ENCODE measurements at places on chromosomes 12 and 14.

DNA sequence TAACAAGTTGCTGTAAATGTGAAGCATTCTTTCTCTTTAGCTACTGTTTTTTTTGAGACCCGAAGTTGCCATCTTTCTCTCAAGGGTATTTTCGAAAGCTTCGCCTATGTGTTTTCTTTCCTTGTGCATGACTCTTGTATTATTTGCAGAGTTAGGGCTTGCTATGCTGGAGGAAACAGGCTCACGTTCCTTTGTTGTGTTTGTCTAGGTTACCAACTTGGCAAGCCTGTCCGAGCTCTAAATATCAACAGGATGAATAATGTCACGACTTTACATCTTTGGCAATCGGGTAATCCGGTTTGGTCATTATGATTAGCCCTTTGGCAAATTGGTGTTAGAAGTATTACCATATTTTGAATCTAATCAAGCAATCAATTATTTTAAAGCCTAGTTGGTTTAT is 15.9 kb upstream of the ATP6V0A2 start:
- no peak overlapping the region for H3K27ac ChIP-seq
- no peak overlapping the region for H3K4me3 ChIP-seq
- no peaks in the 10 kb centered on the region for H3K4me1 ChIP-seq
- H3K36me3 ChIP-seq = no peaks in the 10 kb centered on the region

DNA sequence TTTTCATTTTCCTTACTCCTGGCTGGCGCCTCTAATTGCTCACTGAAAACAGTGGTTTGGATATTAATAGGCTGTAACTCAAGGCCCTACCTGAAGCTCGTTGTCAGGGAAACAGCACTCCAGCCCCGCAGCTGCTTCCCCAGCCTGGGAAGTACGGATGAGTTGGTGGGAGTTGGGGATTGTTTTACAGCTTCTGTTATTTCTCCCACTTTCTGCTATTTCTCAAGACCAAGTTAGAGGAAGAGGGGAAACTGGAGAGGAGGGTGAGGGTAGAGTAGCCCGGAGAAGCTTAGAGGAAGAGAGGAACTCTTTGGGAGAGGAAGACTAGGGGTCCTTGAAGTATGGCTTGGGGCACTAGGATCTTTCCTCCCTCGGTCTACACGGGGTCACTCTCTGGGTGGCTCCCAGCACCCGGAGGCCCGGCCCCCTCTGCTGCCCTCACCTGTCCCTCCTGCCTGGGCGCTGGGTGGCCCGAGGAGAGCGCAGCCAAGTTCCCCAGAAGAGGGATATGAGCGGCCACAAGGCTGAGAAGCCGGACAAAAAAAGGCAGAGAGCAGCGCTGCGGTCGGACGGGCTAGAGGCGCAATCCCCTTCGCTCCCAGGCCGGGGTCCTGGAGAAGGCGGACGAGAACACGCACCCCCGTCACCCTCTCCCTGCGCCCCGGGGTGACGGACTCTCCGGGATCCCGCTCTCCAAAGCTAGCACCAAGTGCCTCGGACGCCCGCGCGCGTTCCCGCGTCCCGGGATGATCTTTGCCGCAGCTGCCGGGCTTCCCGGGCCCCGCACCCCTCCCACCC is 671 bp downstream of the SPTB start:
- H3K27ac ChIP-seq = no peak overlapping the region
- no peaks in the 10 kb centered on the region for H3K36me3 ChIP-seq
- H3K27me3 ChIP-seq = peaks cover 76% of the 10 kb centered on the region
- DNase-seq = no peak
- H3K4me1 ChIP-seq = peaks cover 7% of the 10 kb centered on the region
- peak overlapping the region; percentile 56 for H3K4me3 ChIP-seq

- H3K27me3 ChIP-seq = peaks cover 2% of the 10 kb centered on the region
- no peaks in the 10 kb centered on the region for H3K4me1 ChIP-seq
- H3K36me3 ChIP-seq = no peaks in the 10 kb centered on the region
- no peak for DNase-seq
- no peak overlapping the region for H3K4me3 ChIP-seq
Measured at GRCh38 chr14:104544362-104544961, 35.1 kb upstream of the C14orf180 start.

DNA sequence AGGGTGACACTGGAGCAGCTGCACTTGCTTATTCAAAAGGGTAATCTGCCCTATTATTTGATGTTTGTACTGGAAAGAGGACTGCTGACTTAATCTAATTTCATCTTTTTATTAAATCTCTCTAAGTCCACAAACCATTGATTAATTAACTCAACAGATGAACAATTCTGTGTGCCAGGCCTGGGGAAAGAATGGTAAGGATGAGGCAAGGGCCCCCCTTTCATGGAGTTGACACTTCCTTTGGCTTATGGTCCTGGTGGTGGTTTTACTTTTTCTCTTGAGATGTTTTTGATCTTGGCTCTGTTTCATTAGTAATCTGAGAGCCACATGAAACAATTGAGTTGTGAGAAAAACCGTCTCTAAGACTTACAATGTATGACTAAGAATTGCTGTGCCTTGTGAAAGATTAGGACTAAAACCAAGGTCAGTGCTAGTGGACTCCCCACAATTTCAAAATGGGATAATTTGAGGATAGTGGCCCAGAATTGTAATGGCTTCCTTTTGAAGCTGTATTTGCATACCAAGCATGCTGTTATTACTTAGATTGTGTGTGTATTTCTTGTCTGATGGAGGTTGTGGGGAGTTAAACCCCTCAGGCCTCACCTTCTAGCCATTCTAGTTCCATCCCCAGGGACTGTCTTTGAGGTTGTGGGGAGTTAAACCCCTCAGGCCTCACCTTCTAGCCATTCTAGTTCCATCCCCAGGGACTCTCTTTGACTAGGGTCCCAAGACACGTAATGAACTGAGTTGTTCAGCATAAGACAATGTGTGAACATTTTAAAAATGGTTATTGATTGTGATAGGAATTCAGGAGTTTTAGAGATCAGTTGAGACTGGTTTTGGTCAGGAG is 52.5 kb upstream of the EVL start:
- H3K27me3 ChIP-seq = peaks cover 15% of the 10 kb centered on the region
- no peak overlapping the region for H3K27ac ChIP-seq
- peaks cover 7% of the 10 kb centered on the region for H3K4me1 ChIP-seq
- no peak for DNase-seq

GRCh38 chr14:101705733-101706508 is 55.6 kb upstream of the PPP2R5C start:
- peaks cover 29% of the 10 kb centered on the region for H3K27me3 ChIP-seq
- peak; percentile 32 for DNase-seq
- peaks cover 3% of the 10 kb centered on the region for H3K36me3 ChIP-seq
- peak overlapping the region; percentile 31 for H3K27ac ChIP-seq
- H3K4me3 ChIP-seq = peak overlapping the region; percentile 29
- H3K4me1 ChIP-seq = peaks cover 25% of the 10 kb centered on the region

GRCh38 chr12:17134315-17134714 is 528.4 kb upstream of the LMO3 start:
- no peak overlapping the region for H3K27ac ChIP-seq
- DNase-seq = no peak
- no peaks in the 10 kb centered on the region for H3K4me1 ChIP-seq
- H3K4me3 ChIP-seq = no peak overlapping the region
- H3K27me3 ChIP-seq = no peaks in the 10 kb centered on the region

GRCh38 chr12:23758608-23759007 is 190.9 kb downstream of the SOX5 start:
- H3K27ac ChIP-seq = no peak overlapping the region
- no peak overlapping the region for H3K4me3 ChIP-seq
- no peaks in the 10 kb centered on the region for H3K27me3 ChIP-seq
- no peaks in the 10 kb centered on the region for H3K4me1 ChIP-seq

GRCh38 chr14:93317210-93317874 is 15.5 kb downstream of the BTBD7 start:
- peaks cover 14% of the 10 kb centered on the region for H3K4me1 ChIP-seq
- peaks cover 9% of the 10 kb centered on the region for H3K36me3 ChIP-seq
- no peak overlapping the region for H3K27ac ChIP-seq
- H3K27me3 ChIP-seq = no peaks in the 10 kb centered on the region
- no peak for DNase-seq

GRCh38 chr12:4434301-4434700 is 11.3 kb downstream of the FGF6 start:
- H3K27ac ChIP-seq = no peak overlapping the region
- no peaks in the 10 kb centered on the region for H3K36me3 ChIP-seq
- DNase-seq = no peak

DNA sequence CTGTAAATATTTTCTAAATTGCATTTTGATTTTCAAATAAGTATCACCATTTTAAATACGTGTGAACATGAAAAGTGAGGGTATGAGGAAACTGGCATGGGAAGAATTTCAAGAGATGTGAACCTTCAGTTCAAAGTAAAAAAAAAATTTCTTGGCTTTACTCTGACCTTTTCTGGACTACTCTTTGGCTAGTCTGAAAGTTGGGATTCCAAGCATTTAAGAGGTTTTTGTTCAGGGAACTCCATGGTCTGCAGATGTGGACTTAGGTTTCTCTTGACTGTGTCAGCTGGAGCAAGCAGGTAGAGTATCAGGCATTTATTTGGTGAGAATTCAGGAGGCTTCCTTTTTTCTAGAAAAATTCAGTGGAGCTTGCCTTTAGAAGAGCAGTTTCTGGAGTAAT is 311.6 kb downstream of the LRIG3 start:
- no peaks in the 10 kb centered on the region for H3K4me1 ChIP-seq
- no peaks in the 10 kb centered on the region for H3K36me3 ChIP-seq
- no peaks in the 10 kb centered on the region for H3K27me3 ChIP-seq
- DNase-seq = no peak
- no peak overlapping the region for H3K27ac ChIP-seq

DNA sequence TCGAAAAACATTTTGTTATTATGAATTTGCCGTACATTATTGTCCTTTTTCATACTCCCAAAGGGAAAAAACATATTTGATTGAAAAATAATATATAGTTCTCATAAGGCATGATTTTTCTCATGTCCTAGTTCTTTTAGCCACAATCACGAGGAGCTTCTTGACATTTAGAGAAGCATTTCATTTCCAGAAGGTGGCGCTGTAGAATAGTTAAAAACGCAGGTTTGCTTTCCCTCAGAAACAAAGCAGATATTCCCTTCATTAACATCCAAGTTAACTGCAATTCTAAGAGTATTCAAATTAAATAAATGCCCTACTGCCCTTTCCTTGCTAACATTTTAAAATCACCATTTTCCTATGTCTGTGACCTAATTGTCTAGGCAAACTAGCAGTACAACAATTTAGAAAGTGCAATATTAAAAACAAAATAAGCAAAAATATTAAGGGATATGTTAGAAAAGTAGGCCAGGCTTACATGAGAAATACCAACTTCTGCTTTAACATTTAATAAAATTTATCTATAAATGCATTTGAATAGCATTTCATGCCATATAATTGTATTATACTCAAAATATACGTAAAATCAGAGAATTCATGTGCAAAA is 10.9 kb upstream of the PIK3C2G start:
- H3K27me3 ChIP-seq = no peaks in the 10 kb centered on the region
- H3K27ac ChIP-seq = no peak overlapping the region
- H3K36me3 ChIP-seq = no peaks in the 10 kb centered on the region
- no peak overlapping the region for H3K4me3 ChIP-seq

- H3K4me1 ChIP-seq = no peaks in the 10 kb centered on the region
- no peak for DNase-seq
- H3K4me3 ChIP-seq = no peak overlapping the region
Measured at GRCh38 chr12:126114441-126114840, 1049.2 kb downstream of the AACS start.

DNA sequence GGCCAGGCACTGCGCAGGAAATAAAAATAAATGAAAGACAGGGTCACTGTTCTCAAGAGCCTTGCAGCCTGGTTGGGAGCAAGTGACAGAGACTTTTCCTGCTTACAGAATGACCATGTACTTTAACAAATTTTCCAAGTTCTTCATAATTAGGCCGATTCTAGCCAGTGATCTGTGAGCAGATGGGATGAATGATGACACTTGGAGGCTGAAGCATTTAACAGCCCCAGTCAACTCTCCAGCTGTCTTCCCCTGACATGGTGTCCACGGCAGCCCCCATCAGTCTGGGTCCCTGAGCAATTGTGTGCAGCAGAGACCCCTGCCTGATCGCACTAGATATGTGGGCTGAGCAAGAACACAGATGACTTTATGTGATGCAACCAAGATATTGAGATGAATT is 198.8 kb downstream of the NTF3 start:
- H3K4me3 ChIP-seq = no peak overlapping the region
- no peaks in the 10 kb centered on the region for H3K36me3 ChIP-seq
- H3K27me3 ChIP-seq = no peaks in the 10 kb centered on the region
- no peaks in the 10 kb centered on the region for H3K4me1 ChIP-seq

DNA sequence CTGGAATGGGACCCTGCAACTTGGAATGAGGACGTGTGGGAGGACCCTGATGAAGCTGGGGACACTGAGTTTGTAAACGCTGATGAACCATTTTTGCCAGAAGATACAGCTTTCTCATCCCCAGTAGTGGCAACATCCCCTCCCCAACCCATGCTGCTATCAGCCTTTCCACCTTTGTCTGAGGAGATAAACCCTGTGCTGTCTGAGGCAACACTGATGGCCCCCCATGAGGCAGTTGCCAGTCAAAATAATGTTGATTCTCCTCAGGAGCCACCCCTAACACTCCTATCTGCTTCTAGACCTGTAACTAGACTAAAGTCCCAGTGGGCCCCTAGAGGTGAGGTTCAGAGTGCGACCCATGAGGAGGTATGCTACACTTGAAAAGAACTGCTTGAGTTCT is 7.5 kb upstream of the RNASE9 start:
- no peaks in the 10 kb centered on the region for H3K36me3 ChIP-seq
- H3K4me3 ChIP-seq = no peak overlapping the region

DNA sequence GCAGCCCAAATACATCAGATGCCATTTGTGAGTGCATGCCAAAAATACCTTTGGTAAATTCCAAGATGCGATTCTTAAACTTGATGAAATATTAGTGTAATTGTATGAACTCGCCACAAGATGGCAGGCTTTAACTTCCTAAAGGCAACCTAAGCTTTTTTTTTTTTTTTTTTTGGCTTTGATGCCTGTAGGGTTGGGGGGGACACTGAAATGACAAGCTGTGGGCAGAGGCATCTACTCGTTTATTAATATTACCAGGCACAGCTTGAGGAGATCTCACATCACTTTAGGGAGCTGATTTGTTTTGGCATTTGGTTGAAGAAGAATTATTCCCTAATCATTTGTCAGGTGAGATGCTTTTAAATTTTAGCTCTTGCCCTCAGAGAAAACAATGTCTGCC is 126.7 kb upstream of the CCDC196 start:
- no peak overlapping the region for H3K4me3 ChIP-seq
- no peak overlapping the region for H3K27ac ChIP-seq
- no peaks in the 10 kb centered on the region for H3K4me1 ChIP-seq
- H3K36me3 ChIP-seq = no peaks in the 10 kb centered on the region
- no peak for DNase-seq
- peaks cover 23% of the 10 kb centered on the region for H3K27me3 ChIP-seq

DNA sequence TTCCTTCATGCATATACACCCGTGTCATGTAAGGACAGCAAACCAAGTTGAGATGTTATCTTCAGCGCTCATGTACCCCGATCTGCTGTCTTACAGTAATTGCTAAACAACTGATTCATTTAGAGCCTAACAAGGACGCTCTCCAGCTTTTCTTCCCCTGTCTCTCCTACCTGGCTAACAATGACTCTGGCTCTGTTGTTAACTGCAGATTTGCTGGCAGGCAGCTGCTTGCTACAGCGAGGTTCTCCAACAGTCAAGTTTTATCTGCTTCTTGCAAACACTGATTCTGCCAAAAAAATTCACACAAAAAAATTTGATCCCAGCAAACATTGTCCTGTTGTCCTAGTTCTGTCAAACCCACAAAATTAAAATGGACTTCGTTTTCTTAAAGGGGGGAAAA is 101.6 kb downstream of the OTX2 start:
- H3K27me3 ChIP-seq = peaks cover 4% of the 10 kb centered on the region
- DNase-seq = no peak
- H3K4me1 ChIP-seq = no peaks in the 10 kb centered on the region
- no peak overlapping the region for H3K27ac ChIP-seq
- H3K4me3 ChIP-seq = no peak overlapping the region
- no peaks in the 10 kb centered on the region for H3K36me3 ChIP-seq

- no peaks in the 10 kb centered on the region for H3K4me1 ChIP-seq
- H3K27me3 ChIP-seq = peaks cover 2% of the 10 kb centered on the region
- H3K36me3 ChIP-seq = no peaks in the 10 kb centered on the region
Measured at GRCh38 chr12:9122091-9122609, 6.4 kb upstream of the A2M start.

All from T-helper 2 cell treated with Interferon-gamma antibody and Interleukin-4, amounts not matched to agents 5 μg/mL and 100 μg/mL, for 36 hours (primary cell).